ENCODE measurements at places on chromosomes 1 and 21.

DNA sequence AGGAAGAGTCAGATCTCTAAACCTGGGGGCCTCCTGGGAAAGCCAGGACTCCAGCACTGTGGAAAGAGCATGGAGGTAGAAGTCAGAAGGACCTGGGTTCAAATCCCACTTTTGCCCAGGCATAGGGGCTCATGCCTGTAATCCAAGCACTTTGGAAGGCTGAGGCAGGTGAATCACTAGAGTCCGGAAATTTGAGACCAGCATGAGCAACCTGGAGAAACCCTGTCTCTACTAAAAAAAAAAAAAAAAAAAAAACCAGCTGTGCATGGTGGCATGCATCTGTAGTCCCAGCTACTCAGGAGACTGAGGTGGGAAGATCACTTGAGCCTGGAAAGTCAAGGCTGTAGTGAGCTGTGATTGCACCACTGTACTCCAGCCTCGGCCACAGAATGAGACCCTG is 31.8 kb downstream of the LDLRAP1 start:
- no peak for DNase-seq

DNA sequence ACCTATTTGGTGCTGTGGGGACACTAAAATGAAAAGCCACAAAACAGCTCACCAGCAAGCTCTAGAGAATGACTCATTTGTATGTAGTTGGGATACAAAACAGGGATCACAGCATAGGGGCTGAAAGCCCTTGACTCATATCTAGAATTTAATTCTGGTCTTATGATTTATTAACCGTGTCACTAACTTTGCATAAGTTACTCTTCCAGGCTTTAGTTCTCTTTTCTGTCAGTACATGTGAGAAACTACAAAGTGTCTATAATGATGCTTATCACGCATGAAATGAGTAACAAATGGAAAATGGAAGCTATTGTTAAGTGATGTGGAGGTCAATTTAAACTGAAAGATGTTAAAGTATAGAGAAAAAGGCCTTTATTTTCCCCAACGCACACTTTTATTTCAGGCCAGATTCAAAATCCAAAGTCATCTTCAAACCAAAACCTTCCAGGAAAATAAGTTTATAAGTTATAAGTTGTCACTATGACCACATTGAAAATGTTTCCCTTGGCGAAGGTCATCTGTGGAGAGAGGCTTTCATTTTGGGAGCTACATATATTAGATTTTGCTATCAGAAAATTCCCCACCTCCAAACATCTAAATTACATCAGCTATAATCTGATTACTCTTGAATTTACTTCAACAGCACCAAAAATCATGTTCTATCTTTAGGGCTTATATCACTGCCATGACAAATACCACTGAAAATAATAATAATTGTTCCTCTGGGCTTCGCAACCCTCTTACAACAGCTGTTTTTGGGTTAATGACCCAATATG is 430.5 kb downstream of the MRPL39 start:
- no peak for DNase-seq

- DNase-seq: no peak
Measured at GRCh38 chr1:58975888-58976287, 192.0 kb upstream of the JUN start.

- DNase-seq: peak; percentile 37
Measured at GRCh38 chr1:204102029-204102611, 29.2 kb downstream of the SOX13 start.

GRCh38 chr21:25676451-25676850 is 37.4 kb downstream of the JAM2 start:
- no peak for DNase-seq

GRCh38 chr1:68049941-68050878 is at the start of gene DIRAS3:
DIRAS3 (minus strand) TSS chr1:68050627; CDS start chr1:68047297, 3,330 bp downstream.
- no peak for DNase-seq

DNA sequence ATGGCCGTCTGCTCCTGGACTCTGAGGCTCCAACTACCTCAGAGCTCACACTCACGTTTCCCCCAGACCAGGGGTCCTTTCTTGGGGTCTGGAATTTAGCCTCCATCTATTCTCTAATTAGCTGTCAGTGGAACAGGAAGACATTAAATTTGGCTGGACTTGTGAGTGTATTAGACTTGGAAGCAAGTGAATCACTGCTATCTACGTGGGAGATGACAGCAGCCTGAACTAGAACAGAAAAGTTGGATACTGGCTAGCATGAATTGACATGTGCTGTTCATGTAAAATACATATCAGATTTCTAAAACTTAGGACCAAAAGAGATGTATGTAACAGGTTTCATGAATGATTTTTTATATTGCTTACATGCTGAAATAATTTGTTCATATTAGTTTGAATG is 28.0 kb downstream of the TAF5L start:
- DNase-seq: no peak

DNA sequence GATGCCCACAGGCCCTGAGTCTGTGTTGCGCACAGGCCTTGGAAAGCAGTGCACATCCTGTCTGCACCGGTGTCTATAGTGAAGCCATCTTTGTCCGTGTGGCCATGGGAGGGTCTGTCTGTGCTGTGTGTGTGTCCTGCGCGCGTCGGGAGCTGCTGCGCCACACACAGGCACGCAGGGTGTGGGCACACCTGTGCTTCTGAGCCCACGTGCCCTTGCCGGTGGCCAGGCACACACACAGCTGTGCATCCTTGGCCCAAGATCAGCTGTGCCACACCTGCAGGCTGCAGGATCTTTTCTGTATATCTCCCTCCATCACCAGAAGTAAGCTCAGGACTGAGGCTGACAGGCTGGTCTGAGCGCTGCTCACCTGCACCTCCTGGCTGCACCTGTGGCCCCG is 3.2 kb upstream of the SAMD11 start:
- no peak for DNase-seq

GRCh38 chr1:192852001-192852947 is 43.4 kb downstream of the RGS2 start:
- DNase-seq: no peak

DNA sequence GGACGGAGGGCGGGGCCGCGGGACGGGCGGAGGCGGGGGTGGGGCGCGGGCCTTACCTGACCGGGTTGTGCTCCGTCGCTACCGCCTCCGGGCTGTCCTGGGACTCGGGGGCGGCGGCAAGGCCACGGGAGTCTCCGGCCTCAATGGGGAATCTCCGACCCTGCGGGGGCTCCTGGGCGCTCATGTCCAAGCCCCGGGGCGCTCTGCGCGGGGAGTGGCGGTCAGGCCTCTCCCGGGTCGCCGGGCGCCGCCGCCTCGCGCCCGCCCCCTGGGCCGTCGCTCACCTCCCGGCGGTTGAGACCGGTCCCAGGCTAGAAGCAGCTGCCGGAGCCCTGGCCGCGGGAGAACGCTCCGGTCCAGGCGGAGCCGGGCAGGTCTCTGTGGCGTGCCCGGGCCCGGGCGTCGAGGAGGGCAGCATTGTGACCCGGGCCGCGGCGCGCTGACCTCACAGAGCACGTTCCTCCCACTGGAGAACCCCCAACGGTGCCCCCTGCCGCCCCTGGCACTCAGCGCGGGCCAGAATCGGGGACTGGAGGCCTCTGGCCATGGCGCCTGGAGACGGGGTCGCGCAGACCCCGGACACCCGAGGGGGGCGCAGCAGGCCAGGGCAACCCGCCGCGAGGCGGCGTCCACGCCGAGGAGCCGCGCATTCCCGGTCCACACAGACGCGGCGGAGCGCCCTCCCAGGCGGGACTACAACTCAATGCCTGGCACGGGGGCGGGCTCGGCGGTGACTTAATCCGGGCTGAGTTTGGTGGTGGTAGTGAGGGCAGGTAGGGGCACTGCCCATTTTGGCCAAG is 411 bp downstream of the FAM229A start:
- peak; percentile 46 for DNase-seq

- DNase-seq: no peak
Measured at GRCh38 chr21:18298228-18298627, 53.6 kb downstream of the CHODL start.

DNA sequence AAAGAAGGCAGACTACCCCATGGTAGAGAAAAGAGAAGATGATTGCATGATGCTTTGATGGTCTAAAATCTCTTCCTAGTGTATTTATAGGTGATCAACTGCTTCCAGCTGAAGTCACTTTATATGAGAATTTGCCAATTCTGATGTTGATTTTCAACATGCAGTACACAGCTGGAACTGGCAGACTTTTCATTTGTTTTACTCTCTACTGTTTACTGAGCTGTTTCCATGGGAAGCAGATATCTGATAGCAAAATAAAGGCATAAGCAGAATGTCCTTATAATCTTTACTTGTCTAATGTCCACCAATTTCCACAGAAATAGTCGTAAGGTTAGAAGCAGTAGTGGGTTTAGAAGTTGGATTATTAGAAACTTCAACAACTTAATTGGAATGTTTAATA is 74.9 kb downstream of the SYDE2 start:
- no peak for DNase-seq

- no peak for DNase-seq
Measured at GRCh38 chr1:147189514-147189913, 17.2 kb upstream of the PRKAB2 start.

DNA sequence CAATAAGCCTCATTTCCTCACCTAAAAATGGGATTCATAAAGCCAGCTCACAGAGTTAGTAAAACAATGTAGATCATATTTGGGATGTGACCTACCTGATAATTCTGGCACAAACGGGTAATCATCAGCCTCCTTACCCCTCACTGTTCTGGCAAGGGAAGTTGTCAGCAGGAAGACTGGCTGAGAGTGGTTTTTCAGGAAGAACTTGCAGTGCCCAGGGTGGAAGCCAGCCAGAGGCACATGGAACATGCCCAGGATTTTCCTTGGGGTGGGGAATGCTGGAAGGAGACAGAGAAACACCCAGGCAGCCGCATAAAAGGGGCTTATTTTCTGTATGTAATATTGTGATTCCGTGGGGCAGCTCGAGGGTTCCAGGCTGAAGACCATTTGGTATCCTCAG is 7.7 kb upstream of the SLC5A9 start:
- DNase-seq: no peak

- DNase-seq: no peak
Measured at GRCh38 chr1:17287130-17287776, 20.7 kb upstream of the PADI4 start.

- no peak for DNase-seq
Measured at GRCh38 chr1:235855811-235856429, 10.8 kb downstream of the LYST start.

DNA sequence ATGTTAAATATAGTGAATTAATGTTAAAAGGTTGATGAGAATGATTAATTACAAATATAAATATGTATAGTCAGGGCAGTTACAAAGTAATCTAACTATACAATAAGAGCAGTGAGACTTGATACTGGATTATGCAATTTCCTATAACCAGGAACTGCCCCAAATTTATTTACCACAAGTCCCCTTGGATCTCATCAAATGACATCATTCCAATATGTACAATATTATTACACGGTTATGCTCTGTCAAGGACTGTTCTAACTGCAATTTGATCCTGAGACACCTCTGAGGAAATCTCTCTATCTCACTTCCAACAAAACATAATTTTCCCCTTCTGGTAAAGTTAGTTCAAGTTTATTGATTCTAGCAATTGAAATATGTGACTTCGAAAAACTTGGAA is 917.6 kb downstream of the NCAM2 start:
- DNase-seq: no peak

DNA sequence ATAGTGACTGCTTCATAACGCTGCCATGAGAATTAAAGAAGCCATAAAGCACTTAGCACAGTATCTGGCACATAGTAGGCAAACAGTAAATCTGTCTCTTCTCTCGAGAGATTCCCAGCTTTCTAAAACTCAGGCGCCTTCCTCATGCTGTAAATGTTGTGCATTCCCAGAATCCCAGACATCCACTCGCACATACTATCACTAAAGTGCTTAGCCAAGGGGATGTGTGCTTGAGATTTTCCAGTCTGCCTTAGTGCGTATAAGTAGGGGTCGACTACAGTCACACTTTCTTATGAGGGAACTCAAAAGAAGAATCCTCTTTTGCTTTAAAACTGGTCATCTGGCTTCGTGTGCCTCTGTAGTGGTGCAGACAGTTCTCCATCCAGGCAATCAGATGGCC is 98.6 kb upstream of the SPATA6 start:
- no peak for DNase-seq

- peak; percentile 82 for DNase-seq
Measured at GRCh38 chr1:154955039-154955717, 721 bp downstream of the PBXIP1 start.

DNA sequence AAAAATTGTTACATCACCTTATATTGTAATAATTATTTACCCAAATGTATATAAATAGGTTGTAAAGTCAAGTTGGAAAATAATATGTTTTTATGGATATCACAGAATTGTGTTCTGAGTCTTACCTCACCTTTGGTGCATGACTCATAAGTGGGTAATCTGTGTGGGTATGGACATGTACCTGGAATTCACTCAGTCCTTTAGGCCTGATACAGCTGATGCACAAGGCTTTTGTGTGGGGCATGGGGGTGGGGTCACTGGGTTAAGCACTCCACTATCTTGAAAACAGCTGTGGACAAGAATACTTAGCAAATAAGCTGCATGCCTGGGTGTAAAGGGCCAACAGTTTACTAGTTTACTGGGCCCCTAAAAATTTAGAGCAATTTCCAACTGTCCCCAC is 34.4 kb downstream of the INKA2 start:
- DNase-seq: no peak

- no peak for DNase-seq
Measured at GRCh38 chr1:58931756-58932155, 147.9 kb upstream of the JUN start.

GRCh38 chr1:993379-993995 is 6.4 kb downstream of the HES4 start:
- no peak for DNase-seq

- no peak for DNase-seq
Measured at GRCh38 chr1:105137543-105138457, 1388.1 kb downstream of the AMY1C start.

- DNase-seq: no peak
Measured at GRCh38 chr1:33096363-33097005, 15.5 kb downstream of the AZIN2 start.

DNA sequence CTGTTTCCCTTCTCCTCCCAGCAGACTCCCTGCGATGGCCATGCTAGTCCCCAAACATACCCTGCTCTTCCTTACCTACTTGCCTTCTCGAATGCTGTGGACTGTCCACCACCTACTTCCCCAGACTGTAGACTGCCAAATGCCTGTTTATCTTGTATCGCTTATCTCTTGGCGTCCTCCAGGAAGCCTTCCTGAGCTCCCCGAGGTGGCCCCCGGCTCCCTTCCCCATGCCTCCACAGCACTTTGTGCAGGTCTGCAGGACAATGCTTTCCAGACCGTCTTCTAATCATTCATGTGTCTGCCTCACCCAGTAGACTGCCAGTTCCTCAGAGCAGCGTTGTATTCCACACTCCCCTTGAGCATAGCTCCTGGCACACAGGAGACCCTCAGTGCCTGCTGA is 41.7 kb downstream of the RHBG start:
- no peak for DNase-seq

DNA sequence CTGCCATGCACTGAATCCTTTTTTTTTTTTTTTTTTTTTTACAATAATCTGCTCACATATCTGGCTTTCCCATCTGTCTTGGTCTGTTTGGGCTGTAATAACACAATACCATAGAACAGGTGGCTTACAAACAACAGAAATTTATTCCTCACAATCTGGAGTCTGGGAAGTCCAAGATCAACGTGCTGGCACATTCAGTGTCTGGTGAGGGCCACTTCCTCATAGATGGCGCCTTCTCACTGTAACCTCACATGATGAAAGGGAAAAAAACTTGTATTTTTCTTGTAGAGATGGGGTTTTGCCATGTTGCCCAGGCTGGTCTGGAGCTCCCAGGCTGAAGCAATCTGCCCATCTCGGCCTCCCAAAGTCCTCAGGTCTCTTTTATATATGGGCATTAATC is 13.0 kb upstream of the PARP1 start:
- DNase-seq: no peak

GRCh38 chr1:101136271-101136670 is 100.5 kb upstream of the S1PR1 start:
- DNase-seq: no peak

- DNase-seq: no peak
Measured at GRCh38 chr1:58317694-58318093, 228.8 kb downstream of the OMA1 start.

All from activated T-cell treated with anti-CD3 and anti-CD28 coated beads, Interleukin-2, amount 50 U/mL, for 48 hours (primary cell).